Stimulated activated CD4-positive, alpha-beta T cell treated with anti-CD3 and anti-CD28 coated beads, Interleukin-1b, Interleukin-23, amount 100 ng/mL, for 1 hour (primary cell): ENCODE measurements at places on chromosomes 1 and 21.
A peak's percentile ranks its signal among the peaks of the same experiment; 100 is the strongest.

DNA sequence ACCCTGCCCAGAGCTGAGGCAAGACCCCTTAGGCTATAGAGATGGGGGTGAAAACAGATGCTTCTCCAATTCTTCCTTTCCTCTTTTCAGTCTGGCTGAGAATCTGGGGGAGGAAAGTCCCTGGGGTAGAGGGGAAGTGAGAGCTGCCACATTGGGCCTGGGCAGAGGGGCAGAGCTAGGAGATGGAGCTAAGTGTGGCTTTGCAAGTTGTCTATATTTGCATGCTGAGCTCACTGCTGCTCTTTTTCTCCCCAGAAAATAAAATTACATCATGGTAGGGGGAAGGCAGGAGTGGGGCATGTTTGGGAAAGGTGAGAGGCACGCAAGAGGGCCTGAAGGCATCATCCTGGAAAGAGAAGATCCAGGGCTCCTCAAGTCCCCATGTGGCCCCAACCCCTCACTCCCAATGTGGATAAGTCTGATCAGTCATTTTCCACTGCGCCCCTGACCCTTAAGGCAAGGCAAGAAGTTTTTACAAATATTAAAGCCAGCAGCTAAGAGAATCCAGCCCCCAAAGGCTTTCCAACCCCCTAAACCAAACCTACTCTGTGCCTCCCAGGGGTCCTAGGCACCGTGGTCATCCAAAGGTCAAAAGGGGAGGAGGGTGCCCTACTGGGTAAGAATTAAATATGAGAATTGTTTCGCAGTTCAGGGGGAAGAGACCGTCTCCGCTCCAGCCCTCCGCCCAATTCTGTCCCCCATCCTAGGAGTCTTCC, 500 bp upstream of the PEA15 start:
- DNase-seq = no peak

- DNase-seq = no peak
These were observed 4.6 kb downstream of the JUN start for GRCh38 chr1:58779059-58779754.

GRCh38 chr1:231241750-231242149, 738 bp downstream of the GNPAT start:
- no peak for DNase-seq

GRCh38 chr1:178408871-178409270, 87.9 kb downstream of the CLEC20A start:
- DNase-seq = no peak

GRCh38 chr1:221072214-221072613, 193.0 kb downstream of the HLX start:
- no peak for DNase-seq

DNA sequence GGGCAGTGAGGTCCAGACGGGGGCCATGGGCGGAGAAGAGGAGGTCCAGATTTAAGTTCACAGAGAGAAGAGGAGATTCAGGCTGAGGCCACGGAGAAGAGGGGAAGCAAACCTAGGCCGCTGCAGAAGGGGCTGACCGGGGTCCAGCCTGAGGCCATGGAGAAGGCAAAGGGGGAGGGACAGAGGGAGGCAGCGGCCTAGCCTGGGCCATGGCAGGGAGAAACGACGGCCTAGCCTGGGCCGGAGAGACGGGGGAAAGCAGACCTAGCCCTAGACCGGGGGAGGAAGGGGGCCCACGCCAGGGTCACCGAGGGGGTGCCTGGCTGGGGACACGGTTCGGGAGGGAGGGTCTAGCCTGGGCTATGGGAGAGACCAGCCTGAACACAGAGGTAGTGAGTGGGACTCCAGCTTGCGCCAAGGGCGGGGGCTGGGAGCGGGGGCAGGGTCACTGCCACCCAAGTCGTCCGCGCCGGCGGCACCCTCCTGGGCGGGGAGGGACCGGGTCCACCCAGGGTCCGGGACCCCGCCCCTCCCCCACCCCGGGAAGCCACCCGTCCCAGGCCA, 459 bp downstream of the CAPZB start:
- DNase-seq = no peak

- no peak for DNase-seq
These were observed 12.1 kb downstream of the PEAR1 start for GRCh38 chr1:156905651-156906050.

- peak; percentile 93 for DNase-seq
These were observed 797 bp upstream of the USP1 start for GRCh38 chr1:62436039-62436465.

DNA sequence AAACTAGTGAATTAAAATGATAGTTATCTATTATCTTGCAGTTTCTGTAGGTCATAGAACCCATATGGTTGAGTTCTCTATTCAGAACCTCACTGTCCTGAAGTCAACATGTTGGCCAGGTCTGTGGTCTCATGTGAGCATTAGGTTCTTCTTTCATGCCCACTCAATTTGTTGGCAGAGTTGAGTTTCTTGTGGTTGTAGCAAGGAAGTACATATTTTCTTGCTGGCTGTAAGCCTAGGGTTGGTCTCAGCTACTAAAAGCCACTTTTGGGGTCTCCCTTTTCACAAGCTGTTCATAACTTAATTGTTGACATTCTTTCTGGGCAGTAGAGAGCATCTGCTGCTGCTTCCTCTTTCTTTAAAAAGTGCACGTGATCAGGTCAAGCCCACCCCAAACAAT, 1165.1 kb upstream of the NCAM2 start:
- DNase-seq = no peak

DNA sequence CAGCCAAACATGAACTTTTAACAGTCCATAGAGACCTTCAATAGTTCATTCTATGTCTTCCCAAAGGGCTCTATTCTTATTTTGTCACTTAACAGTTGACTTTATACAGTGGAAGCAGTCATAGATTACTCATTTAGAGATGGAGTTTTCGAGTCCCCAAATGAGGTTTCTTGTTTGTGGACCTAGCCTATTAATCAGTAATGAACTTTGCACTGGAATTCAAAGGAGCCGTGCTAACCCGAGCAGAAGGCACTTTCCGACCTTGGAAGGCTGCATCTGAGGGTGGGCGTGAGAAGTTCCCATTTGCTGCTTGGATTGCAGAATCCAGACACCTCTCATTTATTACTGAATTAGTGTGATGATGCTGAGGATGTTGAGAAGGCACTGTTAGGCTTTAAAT, 46.4 kb downstream of the TTC39A start:
- DNase-seq = no peak

- DNase-seq = no peak
These were observed 17.6 kb upstream of the TMEM61 start for GRCh38 chr1:54962612-54963395.

GRCh38 chr1:41626146-41626545, 141.7 kb upstream of the EDN2 start:
- no peak for DNase-seq

DNA sequence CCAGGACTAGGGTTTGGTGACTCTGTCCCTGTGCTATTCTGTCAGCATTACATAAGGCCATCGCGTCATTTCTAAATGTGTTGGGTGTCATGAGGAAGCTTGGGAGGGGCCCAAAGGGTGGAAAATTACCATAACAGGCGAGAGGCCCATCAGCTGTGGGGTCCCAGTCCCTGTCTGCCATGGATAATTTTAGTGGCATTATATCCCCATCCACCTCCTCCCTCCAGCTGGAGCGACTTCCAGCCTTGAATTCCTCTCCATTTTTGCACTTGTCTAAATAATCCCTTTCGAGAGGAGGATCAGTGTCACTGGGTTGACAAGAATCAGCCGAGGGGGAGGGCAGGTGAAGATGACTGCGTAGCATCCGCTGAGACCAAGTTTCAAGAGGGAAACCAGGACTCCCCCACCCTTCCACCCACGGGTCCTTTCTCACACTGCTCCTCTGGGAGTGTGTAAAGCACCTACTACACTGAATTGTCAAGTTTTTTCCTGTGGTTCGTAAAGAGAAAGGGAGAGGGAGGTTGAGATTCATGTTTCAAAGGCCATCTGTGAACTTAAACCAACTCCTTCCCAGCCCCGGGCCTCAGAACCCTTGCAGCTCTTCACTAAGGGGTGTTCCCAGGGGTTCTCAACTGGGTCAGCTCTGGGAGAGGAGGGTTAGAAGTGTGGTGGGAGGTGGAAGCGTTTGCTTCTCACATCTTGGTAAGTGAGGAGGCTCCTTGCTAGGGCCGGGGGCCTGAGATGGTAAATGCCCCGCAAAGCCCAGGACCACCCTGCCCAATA, 29.2 kb downstream of the VASH2 start:
- DNase-seq = peak; percentile 4

DNA sequence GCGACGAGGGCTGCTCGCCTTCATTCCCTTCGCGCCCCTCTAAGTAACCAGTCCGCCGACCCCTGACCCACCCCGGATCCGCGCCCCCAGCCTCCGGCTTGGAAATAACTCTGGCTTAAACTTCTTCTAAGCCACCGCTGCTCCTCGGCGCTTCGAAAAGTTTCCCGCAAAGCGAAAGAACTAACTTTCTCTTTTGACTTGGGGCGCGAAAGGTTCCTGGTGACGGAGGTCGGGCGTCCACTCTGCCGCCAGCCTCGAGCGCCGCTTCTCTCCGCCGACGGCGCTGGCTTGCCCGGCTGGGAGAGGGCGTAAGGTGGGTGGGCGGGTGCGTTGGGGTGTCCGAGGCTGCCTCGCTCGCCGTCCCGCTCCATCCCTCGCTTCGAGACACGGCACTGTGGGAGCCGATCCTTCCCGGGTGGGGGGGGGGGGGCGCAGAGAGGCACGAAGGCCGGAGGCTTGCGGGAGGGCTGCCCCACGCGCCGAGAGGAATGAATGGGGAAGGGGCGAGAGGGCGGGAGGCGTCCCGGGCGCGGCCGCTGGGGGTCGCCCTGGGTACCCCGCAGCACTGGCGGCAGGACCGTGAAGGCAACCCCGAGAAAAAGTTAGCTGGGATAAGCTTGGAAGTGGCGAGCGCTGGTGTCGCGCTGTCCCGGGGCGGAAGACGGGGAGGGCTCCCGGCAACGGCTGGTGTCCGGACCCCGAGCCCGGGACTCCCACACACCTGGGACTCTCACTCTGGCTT, 569 bp downstream of the ATF3 start:
- DNase-seq = peak; percentile 25

DNA sequence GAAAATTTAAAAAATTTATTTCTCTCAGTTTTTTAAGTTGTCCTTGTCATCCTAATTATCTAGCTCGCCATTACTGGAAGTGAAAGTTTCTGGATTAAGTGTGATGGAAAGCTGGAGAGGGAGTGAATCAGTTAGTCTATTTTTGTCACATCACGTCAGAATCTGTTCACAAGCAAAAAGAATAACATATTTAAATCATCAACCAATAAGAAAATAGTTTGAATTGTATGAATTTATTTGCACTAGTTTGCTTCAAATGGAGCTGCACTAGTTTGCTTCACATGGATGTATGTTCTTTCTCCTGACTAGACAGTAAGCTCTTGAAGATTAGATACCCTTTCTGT, 22.8 kb downstream of the PHC2 start:
- DNase-seq = no peak

- no peak for DNase-seq
These were observed 562.1 kb downstream of the NPHP4 start for GRCh38 chr1:5430136-5430535.

GRCh38 chr1:1758059-1758621, 20.1 kb downstream of the NADK start:
- no peak for DNase-seq

DNA sequence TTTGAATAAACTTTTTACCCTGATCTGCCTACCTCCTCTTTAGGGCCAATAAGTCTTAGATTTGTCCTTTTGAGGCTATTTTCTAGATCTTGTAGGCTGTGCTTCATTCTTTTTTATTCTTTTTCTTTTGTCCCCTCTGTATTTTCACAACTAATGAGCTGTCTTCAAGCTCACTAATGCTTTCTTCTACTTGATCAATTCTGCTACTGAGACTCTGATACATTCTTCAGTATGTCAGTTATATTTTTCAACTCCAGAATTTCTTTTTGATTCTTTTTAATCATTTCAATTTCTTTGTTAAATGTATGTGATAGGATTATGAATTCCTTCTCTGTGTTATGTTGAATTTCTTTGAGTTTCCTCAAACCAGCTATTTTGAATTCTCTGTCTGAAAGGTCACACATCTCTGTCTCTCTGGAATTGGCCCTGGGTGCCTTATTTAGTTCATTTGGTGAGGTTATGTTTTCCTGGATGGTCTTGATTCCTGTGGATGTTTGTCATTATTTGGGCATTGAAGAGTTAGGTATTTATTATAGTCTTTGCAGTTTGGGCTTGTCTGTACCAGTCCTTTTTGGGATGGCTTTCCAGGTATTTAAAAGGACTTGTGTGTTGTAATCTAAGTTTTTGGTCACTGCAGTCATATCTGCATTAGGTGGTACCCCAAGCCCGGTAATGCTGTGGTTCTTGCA, 11.2 kb upstream of the ATG4C start:
- no peak for DNase-seq

- DNase-seq = no peak
These were observed 17.3 kb upstream of the GPR157 start for GRCh38 chr1:9146156-9146555.

- DNase-seq = no peak
These were observed 1.3 kb upstream of the GALE start for GRCh38 chr1:23801876-23802275.

- DNase-seq = no peak
These were observed 76.2 kb downstream of the DISC1 start for GRCh38 chr1:231702804-231703203.

DNA sequence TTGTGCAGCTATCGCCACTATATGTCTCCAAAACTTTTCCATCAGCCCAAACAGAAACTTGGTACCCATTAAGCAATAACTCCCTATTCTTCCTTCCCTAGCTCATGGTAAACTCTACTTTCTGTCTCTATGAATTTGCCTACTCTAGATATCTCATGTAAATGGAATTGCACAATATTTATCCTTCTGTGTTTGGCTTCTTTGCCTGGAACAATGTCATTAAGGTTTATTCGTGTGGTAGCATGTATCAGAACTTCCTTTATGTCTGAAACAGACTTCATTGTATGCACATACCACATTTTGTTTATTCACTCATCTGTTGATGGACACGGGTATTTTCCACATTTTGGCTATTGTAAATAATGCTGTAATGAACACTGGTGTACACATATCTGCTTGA, 40.7 kb upstream of the CD34 start:
- DNase-seq = no peak

GRCh38 chr1:74641161-74641560, 32.4 kb downstream of the ERICH3 start:
- no peak for DNase-seq

DNA sequence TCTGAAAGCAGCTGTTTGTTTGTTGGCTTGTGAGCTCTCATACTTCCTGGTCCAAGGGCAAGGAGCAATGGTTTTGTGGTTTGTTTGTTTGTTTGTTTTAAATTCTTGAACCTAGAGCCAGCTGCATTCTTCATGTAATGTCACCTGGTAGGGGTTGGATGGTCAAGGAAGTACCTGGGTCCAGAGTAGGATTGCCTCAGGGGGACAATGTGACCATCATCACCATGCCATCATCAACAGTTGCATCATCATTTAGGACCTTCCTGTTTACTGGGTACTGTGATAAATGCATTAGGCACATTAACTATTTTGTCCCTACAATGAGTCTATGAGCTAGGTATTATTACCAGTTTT, 14.7 kb upstream of the MYOG start:
- no peak for DNase-seq

DNA sequence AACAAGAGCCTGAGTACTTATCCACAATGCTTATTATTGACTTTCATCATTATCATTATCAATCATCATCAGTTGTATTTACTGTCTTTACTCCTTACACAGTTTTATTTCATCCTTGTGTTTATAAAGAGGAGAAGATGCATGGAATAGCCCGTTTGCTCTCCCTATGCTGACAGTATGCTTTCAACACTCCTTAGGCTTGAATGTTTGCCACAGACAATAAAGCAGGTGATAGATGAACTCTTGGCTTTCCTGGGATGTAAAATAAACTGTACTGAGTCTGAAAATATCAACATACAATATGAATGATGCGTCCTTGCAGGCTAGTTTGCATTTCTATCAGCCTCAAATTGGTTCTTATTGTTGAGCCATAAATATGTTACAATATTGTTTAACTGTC, 891.8 kb upstream of the NCAM2 start:
- DNase-seq = no peak
